ENCODE measurements at places on chromosomes 5 and 9.

- DNase-seq: no peak
Measured at GRCh38 chr5:44538797-44539601, 149.8 kb upstream of the FGF10 start.

GRCh38 chr5:167688341-167689130 lies 602.9 kb upstream of the WWC1 start:
- no peak for DNase-seq

- no peak for DNase-seq
Measured at GRCh38 chr5:80122579-80122978, 87.4 kb downstream of the THBS4 start.

DNA sequence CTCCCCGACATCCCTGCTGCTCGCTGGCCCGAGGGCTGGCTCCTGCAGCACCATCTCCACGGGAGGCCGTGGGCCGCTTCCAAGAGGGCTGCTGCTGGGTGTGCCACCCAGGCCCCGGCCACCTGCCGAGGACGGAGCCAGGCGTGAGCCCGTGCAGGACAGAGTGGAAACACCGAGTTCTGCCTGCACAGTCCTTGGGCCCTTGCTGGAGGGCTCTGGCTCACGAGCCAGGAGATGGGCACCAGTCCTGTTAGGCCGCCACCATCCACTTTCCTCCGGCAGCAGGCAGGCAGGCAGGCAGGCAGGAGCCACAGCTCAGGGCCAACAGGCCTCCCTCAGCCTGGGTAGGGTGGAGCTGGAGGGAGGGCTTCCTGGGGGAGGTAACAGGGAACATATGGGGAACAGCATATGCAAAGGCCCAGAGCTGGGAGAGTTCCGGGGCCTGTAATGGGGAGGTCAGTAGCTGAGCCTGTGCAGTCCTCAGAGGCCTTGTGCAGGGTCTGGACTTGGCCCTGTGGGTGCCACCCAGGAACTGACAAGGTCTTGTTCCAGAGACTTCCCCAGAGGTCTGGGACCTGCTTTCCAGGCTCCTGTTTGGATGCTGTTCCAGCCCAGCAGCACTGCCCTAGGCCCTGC lies 31.9 kb downstream of the RXRA start:
- DNase-seq: no peak

DNA sequence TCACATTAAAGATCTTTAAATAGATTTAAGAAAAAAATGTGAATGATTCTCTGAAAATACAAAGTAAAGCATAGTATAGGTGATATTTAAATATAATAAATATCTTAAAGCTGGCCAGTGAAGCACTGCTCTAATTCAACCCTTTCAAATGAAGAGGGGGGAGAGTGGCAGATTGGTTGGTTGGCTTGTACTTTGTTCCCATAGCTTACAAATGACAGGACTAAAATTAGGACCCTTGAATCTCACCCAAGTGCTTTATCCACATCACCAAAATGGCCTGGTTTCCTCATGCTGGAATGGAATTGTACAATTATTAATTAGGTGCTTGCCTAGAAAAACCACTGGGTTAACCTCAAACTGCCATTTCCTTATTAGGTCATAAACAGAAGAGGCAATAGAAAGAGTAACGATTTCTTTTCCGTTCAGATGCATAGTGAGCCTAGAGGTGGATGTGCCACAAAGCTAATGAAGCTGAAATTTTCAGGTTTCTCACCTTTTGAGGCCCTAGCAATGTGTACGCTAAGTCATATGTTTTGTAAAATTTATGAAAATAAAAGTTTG lies 354.5 kb upstream of the CDH6 start:
- DNase-seq: no peak

- DNase-seq: no peak
Measured at GRCh38 chr9:16012621-16013020, 459.8 kb downstream of the CCDC171 start.

DNA sequence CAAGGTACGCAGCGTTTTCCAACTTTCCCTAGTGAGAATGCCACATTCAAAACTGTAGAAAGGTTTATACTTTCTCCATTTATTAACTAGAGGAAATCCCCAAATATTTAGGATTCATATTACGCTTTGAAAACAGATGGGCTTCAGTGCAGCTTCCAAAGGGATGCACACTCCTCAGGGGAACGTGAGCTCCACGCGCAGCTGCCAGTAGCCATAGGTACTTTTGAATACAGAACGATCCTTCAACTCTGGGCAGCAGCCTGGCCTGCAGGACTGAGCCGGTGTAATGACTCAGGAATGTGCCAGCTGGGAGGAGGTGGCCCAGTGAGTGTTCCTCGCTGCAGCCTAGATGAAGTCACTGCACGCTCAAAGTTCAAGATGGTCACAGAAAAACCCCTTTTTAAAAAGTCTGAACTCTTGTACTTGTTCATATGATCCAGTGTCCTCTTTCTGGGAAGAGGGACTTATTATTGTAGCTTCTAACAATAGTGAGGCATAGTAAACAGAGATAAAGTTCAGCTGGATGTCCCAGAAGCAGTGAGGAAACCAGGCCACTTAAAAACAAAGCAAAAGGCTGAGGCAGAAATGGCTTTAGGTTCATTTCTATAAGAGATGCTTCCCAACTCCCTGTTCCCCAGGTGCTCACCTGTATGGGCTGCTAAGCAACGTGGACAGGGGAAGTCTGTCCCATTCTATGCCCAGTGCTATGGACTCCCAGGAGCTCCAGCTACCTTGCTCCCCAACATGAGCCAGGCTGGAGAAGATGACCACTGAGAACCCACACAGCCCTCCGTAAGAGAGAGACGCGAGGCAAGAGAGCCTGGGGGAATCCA lies 130.0 kb downstream of the LHFPL2 start:
- no peak for DNase-seq

GRCh38 chr5:13939638-13940037 lies 4.8 kb downstream of the DNAH5 start:
- DNase-seq: no peak

DNA sequence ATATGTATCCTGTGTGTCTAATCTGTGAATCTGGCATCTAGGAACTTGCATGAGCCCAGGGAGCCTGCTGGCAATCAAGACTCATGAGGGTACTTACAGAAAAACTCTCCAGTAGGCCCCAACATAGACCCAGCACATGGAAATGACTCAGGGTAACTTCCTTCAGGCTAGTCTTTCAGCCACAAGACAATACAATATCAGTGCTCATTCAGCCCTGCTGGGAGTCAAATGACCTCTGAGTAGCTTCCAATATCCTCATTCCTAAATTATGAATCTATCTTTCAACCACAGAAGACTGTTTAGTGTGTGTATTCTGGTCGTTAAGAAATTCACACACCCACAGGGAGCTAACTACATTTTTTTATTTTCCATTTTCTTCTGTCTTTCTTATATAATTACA lies 1273.0 kb downstream of the EFNA5 start:
- DNase-seq: peak; percentile 89

DNA sequence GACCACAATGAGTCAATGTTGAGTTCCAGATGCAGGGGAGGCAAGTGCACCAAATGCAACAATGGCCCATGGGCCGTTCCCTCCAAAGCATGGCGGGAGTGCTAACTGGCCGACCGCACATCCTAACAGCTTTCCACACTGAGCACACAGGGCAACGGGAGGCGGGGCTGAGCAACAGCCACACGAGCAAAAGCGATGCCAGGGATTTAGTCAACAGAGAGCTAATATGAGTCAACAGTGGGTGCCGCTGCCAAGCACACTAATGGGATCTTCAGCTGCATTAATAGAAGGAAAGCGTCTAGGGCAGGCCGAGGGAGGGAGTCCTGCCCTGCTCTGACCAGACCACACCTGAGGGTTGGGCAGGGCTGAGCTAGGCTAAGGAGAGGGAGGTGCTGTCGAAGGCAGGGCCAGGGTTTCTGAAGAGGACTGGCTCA lies 4.6 kb downstream of the EPB41L4B start:
- peak; percentile 48 for DNase-seq

DNA sequence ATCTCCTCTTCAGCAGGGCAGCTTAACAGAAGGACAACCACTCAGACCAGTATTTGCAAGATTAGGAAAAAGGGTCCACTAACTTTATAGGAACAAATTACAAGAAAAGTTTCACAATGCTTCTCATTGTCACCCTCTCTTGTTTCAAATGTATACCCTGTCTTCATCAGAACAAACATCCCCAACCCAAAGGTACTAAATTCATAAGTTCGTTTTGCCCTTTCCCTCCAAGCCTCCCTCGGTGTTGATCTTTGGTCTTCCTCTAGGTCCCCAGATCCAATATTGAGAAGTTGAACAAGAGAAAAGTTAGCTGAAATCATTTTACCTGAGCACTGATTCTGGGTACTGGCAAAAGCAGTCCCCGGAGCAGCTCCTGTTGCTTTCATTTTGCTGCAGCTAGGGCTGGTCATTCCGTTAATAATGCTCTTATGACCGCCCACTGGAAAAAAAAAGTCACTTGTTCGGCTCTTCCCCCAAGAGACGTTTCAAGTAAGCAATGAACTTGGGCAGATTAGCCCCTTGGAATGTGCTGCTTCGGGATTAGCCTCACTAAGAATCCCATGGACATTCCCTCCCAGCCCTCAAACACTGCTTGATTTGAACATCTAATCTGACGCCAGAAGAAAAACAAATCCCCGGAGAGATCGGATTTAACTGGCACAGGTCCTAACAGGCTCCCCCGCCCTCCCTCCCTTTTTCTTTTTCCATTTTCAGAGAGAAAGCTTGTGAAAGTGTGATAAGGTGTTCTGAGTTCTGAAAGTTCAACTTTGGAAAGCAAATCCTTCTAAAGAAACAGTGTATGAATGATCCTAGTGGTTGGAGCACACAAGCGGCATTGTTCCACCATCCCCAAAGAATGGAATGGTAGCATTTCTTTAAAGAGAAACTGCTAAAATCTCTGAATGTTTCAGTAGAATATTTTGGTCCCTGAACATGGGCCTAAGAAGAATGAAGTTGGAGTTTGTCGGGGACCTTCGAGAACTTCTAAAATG lies 252.5 kb downstream of the TRPM3 start:
- no peak for DNase-seq

GRCh38 chr5:8461543-8461942 lies 592.6 kb downstream of the MTRR start:
- DNase-seq: no peak

- DNase-seq: no peak
Measured at GRCh38 chr9:36759141-36759540, 186.4 kb downstream of the MELK start.

- no peak for DNase-seq
Measured at GRCh38 chr5:108911055-108911454, 163.4 kb downstream of the FER start.

DNA sequence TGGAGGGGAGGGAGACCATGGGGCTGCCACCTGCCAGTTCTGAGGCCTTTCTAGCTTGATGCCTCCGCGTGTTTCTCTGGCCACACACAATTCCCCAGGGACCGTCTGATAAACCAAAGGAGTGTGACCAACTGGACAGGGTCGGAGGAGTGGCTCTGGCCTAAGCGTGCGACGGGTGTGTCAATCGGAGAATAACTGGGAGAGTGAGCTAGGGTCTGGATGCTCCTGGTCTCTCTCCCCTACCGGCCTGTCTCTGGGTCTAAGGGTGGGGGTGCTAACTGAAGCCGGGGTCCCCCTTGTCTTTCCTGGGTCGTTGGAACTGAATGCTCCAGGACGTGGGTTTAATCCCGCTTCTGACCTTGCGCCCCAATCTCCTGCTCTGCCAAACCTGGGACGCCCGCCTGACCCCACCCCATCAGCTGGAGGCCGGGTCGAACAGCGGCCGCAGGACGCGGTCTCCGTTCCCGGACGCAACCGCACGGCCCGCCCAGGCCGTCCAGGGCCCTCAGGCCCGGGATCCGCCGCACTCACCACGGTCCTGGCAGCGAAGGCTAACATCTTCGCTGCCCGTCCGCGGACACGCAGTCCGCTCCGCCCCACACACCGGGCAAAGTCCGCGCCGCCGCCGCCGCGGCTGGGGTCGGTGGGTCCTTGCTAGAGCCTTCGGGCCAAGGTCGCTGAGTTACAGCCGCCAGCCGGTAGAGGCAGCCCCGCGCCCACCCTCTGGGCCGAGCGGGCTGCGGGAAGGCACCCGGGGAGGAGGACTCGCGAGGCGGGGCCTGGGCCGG lies 447 bp downstream of the CRAT start:
- DNase-seq: no peak

DNA sequence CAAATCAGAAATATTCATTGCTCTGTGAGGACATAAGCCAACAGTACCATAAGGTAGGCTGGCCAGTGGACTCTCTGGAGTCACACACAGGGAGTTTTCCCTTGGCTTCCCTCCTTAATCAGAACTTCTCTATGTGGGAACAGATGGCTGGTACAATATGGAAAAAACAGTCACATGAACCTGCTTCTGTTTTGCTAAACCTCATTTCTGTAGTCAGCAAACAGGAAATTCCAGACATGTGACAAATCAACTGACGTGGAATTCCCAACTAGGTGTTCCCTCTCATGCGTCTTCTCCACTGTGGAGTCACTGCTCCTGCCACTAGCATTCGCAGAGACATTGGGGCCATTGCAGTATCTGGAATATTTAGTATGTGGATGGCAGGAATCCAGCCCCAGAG lies 617.6 kb downstream of the KIF4B start:
- DNase-seq: peak; percentile 3

DNA sequence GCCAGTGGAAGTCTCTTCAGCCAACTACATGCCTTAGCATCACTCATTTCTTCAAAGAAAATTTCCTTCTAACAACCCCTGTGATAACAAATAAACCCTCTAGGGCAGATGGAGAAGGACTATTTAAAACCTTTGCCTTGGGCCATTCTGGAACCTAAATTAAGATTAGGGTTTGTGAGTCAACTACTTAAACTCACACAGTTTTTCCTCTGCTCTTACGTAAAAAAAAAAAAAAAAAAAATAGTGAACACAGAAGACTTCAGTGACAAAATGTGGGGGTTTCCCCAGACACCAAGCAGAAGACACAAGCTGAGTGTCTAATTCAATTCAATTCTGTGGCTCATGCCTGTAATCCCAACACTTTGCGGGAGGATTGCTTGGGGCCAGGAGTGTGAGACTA lies 65.8 kb upstream of the ERCC6L2 start:
- DNase-seq: no peak

DNA sequence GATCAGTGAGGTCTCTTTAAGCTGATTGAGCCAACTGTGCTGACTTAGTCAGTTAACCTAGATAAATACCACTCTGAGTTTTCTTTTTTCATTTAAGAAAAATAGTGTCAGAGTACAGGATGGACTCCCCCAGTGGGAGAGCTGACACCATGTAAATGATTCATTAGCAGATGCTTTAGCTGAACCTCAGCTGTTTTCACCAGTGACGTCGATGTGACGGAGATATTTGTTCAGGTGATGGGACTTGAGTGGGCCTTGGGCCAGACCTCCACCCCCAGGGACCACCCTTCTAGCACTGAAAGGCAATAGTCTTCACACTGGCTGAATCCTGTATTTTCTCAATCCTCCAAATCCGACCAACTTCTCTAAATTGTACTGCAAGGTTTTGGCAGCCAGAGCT lies 196.1 kb downstream of the GAS1 start:
- DNase-seq: no peak

DNA sequence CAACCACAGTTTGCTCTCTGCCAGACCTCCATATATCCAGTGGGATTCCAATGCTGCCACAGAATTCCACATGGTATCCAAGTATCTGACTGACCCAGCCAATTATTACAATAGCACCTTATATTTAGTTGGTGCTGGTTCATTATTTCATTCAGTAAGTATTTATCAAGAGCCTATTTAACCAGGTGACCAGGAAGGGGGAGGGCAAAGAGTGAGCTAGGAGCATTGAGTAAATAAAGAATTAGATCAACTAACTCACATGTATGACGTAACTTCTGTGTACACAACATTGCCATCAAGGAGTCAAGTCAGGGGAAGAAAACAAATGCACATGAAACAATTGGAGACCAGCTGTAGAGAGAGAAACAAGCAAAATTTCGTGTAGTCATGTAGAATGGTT lies 207.1 kb upstream of the PAPPA start:
- no peak for DNase-seq

- DNase-seq: no peak
Measured at GRCh38 chr9:32647671-32648070, 12.2 kb upstream of the TAF1L start.

Data from GM04503 (cell line).